Stimulated activated CD8-positive, alpha-beta memory T cell treated with anti-CD3 and anti-CD28 coated beads, Interleukin-2, amount 100 ng/mL, for 48 hours (primary cell): ENCODE measurements at places on chromosomes 7 and 10.

GRCh38 chr7:114687238-114687637 is 234.7 kb upstream of the MDFIC start:
- DNase-seq = no peak

DNA sequence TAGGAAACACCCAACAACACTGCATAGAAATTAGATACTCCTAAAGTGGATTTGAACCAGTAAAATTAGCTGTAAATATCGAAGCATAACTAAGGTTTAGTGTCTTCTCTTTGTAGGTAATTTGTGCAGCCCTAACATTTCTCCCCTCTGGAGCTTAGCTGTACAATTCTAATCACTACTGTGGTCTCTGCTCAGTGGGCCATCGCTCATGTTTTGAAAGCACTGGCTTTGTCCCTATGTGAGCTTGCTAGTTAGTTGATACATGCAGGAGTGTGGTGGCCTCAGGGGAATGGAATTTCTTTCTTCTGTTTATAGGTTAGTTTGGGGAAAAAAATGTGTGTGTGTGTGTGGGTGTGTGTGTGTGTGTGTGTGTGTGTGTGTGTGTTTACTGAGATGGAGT is 373.1 kb downstream of the DPP6 start:
- no peak for DNase-seq

- no peak for DNase-seq
Measured at GRCh38 chr10:93121311-93121710, 47.6 kb downstream of the CYP26A1 start.

GRCh38 chr7:31665546-31665945 is 21.5 kb upstream of the PPP1R17 start:
- no peak for DNase-seq

DNA sequence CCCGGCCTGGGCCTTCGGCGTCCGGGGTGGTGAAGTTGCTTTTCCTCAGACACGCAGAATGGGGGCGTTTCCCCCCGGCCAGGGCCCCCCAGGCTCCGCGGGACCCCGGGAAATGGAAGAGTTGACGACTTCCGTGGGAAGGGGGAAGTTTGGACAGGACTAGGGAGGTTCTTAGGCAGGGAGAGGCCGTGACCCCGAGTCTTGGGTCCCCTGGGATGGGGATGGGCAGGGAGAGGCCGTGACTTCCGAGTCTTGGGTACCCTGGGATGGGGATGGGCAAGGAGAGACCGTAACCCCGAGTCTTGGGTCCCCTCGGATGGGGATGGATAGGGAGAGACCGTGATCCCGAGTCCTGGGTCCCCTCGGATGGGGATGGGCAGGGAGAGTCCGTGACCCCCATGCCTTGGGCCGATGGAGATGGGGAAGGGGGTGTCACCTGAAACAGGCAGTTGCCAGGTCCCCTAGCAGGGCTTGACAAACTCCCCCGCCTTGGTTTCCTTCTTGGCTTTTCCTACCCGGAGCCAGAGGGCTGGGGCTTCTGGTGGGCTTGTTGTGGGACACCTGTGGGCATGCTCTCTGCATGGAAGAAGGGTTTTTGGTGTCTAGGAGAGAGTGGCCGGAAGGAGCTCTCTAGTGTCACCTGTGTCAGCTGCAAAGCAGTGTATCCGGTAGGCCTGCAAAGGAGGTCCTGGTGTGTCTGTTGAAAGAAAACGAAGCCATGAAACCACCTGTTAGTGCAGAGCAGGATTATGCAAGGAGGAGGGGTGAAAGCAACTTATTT is 1.1 kb downstream of the TRRAP start:
- peak; percentile 34 for DNase-seq

- no peak for DNase-seq
Measured at GRCh38 chr7:66110856-66111255, 3.8 kb upstream of the CRCP start.

- no peak for DNase-seq
Measured at GRCh38 chr7:41297166-41297565, 405.7 kb downstream of the INHBA start.
